ENCODE measurements at places on chromosomes 6 and 20.
A peak's percentile ranks its signal among the peaks of the same experiment; 100 is the strongest.

DNA sequence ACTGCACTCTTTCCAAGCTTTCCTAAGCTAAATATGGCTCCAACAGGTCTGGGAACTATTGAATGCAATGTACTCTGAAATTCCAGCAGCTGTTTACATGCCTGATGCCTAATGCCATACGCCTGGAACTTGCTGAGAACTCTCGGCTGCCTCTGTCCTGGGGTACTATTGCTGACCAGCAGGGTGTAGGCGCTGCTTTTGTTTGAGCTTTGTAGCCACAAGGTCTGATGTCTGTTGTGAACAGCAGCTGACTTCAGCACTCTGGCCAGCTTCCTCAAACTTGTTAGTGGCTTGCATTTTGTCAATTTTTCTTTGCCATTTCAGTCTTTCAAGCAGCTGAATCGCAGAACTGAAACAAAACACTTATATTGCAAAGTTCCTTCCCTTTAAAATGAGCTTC is 26.7 kb downstream of the SAYSD1 start:
- no peak for DNase-seq

DNA sequence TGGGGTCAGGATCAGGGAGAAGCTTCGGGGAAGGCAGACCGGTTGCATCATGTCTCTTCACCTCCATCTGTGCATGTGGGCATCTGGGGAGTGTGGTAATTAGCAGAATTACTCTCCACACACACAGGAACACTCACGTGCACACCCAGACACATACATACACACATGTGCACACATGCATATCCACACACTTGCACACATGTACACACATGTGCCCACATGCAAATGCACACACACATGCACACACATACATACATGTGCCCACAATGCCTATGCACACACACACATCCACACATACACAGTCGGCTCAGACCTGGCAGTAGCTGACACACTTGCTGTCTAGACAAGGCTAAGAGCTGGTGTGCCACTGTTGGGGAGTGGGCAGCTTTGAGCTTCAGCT is 212.3 kb upstream of the PMEPA1 start:
- DNase-seq, result no peak

- no peak for DNase-seq
Measured at GRCh38 chr6:7901056-7901455, 9.5 kb downstream of the TXNDC5 start.

GRCh38 chr20:57847104-57847503 is 137.3 kb upstream of the PMEPA1 start:
- DNase-seq, result no peak

DNA sequence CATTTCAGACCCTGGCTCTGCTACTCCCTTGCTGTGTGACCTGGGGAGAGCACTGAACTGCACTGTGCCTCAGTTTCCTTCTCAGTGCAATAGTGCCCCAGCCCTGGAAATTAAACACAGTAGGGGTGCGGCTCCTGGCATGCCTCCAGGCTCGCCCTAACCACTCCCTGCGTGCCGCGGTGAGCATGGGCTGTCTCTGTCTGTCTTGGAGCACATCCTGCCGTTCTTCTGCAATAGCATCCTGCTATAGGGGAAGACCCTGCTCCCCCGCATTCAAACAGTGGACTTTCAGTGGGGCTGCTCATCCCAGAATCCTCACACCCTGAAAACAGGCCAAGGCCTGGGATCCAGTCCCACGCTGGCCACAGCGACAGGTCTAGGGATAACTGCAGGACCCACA is 129.5 kb downstream of the FOXC1 start:
- no peak for DNase-seq

GRCh38 chr20:48149902-48150301 is 364.6 kb upstream of the SULF2 start:
- no peak for DNase-seq

DNA sequence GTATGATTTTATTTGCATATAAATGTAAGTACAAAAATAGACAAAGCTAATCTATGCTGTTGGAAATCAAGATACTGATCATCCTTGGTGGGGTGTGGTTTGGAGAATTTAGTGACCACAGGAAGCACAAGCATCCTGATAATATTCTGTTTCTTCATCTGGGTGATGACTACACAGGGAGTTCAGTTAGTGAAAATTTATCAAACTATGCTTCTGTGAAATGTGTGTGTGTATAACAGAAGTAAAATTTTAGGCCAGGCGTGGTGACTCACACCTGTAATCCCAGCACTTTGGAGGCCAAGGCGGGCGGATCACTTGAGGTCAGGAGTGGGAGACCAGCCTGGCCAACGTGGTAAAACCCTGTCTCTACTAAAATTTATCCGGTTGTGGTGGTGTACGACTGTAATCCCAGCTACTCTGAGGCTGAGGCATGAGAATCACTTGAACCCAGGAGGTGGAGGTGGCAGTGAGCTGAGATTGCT is 20.6 kb downstream of the ENPP3 start:
- DNase-seq, result no peak

- no peak for DNase-seq
Measured at GRCh38 chr6:41871691-41872090, 23.5 kb downstream of the USP49 start.

DNA sequence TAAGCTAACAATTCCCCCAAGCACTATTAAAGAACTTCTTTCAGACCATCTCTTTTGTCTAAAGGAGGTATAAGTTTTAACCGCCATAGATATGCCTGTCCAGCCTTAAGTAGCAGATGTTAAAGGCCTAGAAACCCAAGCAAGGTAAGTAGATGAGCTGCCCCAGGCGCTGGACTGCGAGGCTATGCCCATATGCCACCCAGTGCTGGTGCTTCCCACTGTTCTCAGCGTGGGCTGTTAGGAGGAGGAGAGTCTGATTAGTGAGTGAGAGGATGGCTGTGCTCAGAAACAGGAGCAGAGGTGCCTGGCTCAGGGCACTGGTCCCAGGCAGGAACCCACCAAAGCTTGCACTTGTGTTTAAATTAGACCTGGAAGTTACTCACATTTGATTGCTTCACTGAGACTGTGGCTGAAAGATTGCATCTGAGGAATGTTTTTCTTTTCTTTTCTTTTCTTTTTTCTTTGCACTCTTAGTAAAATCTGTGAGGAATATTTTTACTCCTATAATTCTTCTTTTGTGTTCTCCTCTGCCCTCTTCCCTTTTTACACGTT is 32.2 kb downstream of the PRPH2 start:
- no peak for DNase-seq

GRCh38 chr6:40302856-40303454 is 284.2 kb downstream of the LRFN2 start:
- no peak for DNase-seq

GRCh38 chr6:6393069-6393529 is 72.6 kb upstream of the F13A1 start:
- DNase-seq, result no peak

DNA sequence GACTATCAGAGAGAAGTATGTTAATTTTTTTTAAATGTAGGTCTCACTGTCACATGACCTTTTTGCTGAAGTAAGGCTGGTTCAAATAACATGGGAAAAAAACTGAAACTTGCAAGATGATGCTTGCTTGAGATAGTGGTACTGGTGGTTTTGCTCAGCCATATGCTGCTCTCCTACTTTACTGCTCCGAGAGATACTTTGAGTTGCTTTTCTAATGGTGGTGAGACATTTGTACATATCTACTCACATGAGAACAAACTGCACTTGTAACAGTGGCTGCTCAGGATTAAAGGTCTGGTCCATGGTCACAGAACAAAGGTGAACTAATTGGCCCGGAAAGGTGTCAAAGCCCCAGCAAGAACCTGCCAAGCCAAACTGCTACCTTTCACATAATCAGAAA is 106.2 kb upstream of the BEND3 start:
- peak; percentile 84 for DNase-seq

DNA sequence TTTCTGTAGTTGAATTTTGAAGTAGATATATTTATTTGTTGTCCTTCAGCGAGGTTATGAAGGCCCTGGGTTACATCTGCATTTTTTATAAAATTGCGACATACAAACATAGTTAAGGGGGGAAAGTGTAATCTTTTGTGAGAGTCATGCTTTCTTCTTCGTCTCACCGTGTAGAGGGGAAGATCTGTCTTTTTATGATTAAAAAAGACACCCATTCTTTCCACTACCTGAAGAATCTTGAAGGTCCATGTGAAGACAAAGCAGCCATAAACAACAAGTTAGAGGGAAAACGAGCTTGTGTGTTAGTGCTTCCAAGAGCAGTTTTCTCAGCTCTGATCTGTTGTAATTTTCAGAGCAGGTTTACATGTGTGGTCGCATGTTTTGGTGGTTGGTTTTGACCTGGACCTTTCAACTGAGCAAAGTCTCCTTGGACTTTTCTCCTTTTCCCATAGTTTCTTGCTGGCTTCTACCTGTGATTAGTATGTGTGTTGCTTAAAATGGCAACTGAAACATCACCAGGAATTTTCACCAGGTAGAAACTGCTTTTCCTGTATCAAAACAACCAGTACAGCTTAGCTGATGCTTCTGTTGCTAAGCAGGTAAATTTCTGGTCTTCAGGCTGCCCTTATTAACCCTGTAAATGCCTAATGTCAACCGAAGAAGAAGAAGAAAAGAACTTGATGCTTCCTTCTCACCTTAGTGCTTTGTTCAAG is 37.3 kb downstream of the RREB1 start:
- DNase-seq, result no peak

Measured in T-helper 2 cell (primary cell).